ENCODE measurements at places on chromosomes 1 and 21.

GRCh38 chr21:30072496-30072895 lies 94.1 kb downstream of the CLDN17 start:
- no peak for DNase-seq

DNA sequence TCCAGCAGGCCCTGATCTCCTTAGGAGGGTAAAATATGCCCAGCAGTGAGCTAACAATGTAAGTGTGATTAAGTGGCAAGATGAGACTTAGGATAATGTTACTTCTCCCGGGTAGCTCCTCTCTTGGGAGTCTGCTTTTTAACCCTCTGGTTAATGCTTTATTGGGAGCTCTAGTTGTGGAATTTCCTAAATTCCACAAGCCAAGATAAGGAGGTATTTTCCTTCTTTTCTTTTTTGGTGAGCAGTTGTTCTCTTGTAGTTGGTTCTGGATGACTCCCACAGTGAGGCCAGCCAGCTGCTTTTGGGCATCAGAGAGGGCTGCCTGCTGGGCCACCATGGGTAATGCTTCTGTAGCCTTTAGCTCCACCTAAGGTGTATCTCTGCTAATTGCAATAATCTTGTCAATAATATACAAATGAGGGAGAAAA lies 19.3 kb downstream of the C1orf52 start:
- no peak for DNase-seq

DNA sequence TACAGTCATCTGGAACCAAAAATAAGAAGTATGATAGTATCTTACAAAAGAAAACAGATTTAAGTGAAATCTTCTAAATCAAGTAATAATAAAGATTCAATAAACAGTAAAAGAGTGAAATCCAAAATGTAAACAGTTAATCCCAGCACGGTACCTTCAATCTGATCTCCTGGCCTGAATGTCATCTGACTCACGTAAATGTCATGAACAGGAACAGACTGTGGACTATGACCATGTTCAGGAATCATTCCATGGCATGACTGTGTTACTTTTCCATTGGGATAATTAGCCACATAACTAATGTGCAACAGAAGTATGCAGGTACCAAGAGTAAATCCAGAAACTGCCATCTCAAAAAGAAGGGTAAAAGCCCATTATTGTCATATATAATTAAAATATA lies 18.0 kb downstream of the FRRS1 start:
- DNase-seq = no peak

DNA sequence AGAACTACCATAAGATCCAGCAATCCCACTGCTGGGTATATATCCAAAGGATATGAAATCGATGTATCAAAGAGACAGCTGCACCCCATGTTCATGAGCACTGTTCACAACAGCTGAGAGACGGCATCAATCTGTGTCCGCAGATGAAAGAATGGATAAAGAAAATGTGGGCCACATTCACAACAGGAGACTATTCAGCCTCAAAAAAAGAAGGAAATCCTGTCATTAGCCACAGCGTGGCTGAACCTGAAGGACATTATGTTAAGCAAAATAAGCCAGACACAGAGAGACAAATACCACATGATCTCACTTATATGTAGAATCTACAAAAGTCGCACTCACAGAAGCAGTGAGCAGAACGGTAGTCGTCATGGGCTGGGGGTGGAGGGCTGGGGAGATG lies 99.2 kb upstream of the IFFO2 start:
- no peak for DNase-seq

GRCh38 chr1:172069534-172069933 lies 228.2 kb downstream of the DNM3 start:
- no peak for DNase-seq

DNA sequence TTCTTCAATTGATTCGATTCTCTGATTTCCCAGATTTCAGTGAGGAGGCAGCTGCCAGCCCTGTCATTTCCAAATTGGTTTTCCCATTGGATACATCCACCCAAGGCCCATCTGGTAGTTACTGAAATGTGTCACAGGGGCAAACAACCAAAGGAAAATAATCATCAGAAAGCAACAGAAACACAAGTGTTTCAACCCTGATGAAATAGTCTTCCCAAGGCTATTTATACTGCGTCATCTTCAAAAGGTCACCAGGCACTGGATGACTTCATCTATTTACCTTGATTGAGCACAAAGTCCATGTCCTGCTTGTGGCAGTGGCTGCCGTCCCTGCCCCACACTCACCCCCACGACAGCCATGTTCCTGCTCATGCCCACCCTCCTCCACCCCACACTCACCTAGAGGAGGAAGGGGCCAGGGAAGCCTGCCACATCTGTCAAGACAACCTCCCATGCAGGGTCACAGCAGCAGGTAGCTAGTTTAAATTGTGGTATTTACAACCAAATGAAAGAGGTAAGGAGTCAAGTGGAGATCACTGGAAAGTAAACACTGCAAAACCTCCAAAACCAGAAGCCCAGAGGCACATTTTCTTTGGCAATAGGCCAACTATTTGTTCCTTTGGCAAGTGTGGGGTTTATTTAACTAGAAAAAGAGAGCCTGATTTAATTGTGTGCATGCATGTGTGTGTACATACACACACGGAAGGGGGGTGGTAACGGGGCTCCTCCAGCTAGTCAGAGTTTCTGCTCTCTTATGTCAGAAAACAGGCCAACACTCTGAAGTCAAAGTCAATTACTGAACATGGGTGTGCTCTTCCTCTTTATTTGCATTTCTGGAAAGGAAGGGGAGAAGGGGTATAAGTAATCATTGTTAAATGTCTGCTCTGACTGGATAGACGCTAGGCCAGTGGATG lies 49.5 kb upstream of the RAB4A start:
- DNase-seq = no peak

DNA sequence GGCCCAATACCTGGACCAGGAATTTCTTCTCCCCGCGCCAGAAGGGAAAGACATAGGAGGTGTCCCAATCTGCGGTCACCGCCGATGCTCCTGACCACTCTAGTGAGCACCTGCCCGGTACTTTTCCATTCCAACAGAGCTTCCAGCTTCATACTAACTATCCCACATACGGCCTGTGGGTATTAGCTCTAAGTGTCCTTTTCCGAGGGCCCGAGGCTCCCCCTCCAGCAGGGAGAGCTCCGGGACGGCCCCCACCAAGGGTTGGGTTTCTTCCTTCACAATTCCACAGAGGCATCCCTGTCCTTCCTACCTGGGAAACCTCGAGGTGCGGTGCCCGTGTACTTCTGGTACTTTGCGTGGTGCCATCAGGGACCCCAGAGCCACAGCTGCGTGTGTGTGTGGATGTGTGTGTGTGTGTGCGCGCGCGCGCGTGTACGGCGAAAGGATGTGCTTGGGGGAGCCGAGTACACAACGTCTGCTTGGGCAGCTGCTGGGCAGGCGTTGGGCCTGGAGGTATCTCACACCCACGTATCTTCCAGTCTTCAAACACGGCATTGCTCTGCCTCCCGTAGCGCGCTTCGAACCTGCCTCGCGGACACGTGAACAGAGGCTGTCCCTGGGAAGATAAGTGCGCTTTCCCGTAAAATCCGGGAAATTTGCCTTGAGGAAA lies 2.4 kb upstream of the SIM2 start:
- DNase-seq = peak; percentile 34

GRCh38 chr21:30463713-30464112 lies 16.5 kb downstream of the KRTAP19-1 start:
- DNase-seq = no peak

DNA sequence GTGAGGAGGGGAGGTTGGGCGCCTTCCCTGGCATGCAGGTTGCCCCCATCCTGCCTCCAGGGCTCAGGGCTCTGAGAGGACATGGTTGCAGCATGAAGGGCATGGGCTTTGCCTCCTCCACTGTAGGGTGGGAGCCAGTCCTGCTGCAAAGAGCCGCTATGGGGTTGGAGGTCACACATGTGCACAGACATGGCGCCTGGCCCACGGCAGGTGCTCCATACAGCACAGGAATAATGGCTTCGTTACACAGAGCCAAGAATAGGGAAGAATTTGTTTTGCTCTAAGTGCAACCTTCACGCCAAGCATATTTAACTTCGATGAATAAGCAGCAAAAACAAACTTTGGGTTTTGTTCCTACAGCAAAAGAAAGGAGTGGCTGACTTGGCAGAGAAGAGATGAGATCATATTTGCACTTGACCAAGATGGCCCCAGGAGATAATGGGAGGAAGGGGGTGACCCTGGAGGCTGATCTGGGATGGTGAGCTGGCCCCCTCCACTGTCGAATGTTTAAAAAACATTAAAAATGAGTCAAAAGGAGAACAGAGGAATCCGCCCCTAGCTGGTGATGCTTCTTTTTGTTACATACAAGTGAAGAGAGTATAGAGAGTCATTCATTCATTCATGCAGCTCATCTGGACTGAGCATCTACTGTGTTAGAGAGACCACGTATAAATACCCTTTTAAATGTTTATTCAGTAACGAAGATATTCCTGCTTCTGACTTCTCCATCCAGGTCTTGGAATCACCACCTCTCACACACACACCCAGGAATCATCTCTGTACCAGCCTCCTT lies 12.4 kb upstream of the C2CD2 start:
- DNase-seq = peak; percentile 7

GRCh38 chr21:42302076-42302650 lies 13.0 kb downstream of the TFF3 start:
- no peak for DNase-seq

Measured in activated T-cell treated with anti-CD3 and anti-CD28 coated beads, Interleukin-2, amount 50 U/mL, for 48 hours (primary cell).